CD4-positive, CD25-positive, alpha-beta regulatory T cell (primary cell): ENCODE measurements at places on chromosomes 7 and 10. TPM values are rescaled to one million over a fixed set of nuclear protein-coding genes. Genes with fewer than 3 reads are reported as not detected.

DNA sequence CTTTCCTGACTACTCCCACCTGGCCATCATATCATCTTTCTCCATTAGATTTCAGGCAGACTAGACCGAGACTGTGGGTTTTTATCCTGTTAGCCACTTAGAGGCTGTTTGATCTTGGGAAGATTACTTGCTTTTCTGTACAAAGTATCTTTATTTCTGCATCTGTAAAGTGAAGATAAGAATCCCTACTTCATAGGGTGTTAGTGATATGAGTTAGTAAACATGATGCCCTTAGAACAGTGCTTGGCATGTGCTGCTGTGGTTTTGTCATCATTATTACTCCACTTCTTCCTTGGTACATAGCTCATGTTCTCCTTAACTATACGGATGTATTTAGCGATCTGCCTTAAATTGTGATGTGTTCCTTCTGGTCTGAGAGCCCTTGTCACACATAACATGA is 165.2 kb downstream of the AUTS2 start:
- H3K27me3 ChIP-seq: no peaks in the 10 kb centered on the region
- H3K36me3 ChIP-seq: no peaks in the 10 kb centered on the region
- no peak overlapping the region for H3K27ac ChIP-seq
- H3K4me3 ChIP-seq: no peak overlapping the region
- DNase-seq: no peak

ATP6V0A4 gene
- total RNA-seq: not detected

SCRN1 gene
- total RNA-seq: 0.91 TPM

DNA sequence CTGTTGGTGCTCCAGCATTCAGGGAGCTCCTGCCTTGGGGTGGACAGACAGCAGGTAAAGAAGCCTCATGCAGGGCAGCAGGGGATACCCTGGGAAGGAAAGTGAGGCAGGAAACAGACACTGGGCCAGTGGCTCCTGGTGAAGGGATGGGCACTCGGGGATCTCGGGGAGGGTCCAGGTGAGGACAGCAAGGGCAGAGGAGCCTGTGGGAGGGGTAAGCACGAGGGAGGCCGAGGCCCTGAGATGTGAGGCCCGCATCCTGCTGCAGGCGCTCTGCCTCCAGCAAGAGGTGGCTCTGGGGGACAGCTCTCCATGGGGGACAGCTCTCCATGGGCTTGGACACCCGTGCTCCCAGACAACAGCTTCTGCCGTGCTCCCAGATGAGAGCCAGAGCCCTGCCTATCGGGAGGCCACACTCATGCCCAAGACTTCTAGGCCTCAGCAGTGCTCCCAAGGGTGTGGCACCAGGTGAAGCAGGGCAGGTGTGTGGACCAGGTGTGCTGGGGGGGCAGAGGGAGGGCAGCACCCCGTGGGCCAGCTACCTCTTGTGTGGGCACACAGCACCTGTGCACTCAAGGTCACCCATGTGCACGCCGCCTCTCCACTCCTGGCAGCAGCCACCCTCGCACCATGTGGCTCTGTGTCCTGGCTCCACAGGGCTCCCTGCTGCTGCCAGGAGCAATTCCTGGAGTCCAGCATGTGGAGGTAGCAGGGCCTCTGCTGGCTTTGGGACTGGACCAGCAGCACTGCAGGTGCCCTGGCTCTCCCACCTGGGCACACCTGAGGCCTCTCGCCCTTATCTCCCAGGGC is 93.6 kb upstream of the INSIG1 start:
- no peak overlapping the region for H3K4me3 ChIP-seq
- H3K27me3 ChIP-seq: no peaks in the 10 kb centered on the region
- DNase-seq: no peak
- H3K27ac ChIP-seq: peak overlapping the region; percentile 93

KCND2 gene
- not detected for total RNA-seq

OR2A12 gene
- not detected for total RNA-seq

DNA sequence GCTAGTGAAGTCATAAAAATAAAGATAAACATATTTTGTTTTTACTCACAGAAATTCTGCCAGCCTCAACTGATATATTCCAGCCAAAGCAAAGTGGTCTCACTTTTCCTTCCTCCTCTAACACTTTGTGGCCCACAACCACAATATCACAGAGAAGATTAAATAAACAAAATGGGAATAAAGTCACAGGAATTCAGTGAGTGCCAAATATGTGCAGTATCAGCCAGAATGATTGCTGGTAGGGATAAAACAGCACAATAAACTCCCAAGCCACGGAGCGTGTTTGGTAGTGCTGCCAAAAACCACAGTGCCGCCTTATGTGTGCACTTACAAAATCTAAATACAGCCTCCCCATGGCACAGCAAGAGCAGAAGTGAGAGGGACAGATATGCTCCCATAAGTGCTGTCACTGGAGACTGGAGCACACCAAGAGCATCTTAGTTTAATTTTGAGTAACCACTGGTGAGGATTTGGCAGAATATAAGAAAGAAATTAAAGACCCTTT is 155.8 kb downstream of the POM121L12 start:
- no peaks in the 10 kb centered on the region for H3K36me3 ChIP-seq
- no peaks in the 10 kb centered on the region for H3K4me1 ChIP-seq
- H3K4me3 ChIP-seq: no peak overlapping the region
- H3K27ac ChIP-seq: no peak overlapping the region
- no peak for DNase-seq

GCK gene
- not detected for total RNA-seq

GRCh38 chr10:15313047-15313446 is 58.0 kb downstream of the FAM171A1 start:
- DNase-seq: no peak
- H3K27me3 ChIP-seq: no peaks in the 10 kb centered on the region
- H3K36me3 ChIP-seq: no peaks in the 10 kb centered on the region
- no peak overlapping the region for H3K4me3 ChIP-seq

MASTL gene
- 27.6 TPM for total RNA-seq

DNA sequence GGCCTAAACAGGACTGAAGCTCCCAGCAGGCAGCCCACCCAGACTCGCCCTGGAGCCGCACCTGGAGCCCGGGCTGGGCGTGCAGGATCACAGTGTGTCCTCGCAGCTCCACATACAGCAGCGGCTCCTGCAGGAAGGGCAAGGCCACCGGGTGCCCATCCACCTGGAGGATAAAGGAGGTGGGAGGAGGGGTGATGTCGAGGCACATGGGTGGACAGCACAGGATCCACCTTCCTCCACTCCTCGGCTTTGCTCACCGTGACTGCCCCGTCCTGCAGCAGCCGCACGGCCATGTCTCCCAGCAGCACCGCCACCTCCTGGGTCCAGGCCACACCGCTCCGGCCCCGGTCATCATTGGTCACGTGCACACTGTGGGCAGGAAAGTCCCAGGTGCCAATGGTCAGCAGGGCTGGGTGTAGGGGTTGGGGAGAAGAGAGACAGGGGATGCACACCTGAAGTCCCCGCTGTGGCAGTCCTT is 16.8 kb downstream of the ATP6V1F start:
- no peaks in the 10 kb centered on the region for H3K36me3 ChIP-seq
- H3K4me3 ChIP-seq: no peak overlapping the region
- no peak for DNase-seq

DNA sequence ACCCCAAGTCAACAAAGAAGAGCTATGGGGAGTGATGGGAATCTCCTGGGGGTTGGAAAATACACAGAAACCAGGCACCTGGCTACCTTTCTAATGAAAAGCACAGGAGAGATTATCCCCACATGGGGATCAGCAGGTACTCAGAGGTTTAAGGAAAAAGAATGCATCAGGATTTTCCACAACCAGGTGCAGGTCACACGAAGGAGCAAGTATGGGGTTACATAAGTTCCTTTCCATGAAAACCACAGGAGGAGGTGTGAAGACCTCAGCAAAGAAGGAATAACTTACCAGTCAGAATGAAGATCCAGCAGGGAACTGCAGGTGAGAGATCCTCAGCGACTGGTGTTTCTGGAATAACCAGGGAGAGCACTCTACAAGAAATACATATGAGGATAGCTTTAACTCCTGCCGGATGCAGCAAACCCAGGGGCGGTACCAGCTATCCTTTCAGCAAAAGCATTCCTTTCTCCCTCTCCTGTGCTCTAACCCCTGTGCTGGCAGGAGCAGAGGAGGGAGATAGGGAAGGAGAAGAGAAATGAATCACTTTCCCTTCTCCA is 116.7 kb upstream of the TMEM106B start:
- no peaks in the 10 kb centered on the region for H3K36me3 ChIP-seq
- no peak overlapping the region for H3K4me3 ChIP-seq
- no peaks in the 10 kb centered on the region for H3K4me1 ChIP-seq
- DNase-seq: no peak

GRCh38 chr10:44863344-44864047 is 47.6 kb upstream of the TMEM72 start:
- no peaks in the 10 kb centered on the region for H3K36me3 ChIP-seq
- peaks cover 10% of the 10 kb centered on the region for H3K4me1 ChIP-seq
- no peak overlapping the region for H3K27ac ChIP-seq
- peaks cover 14% of the 10 kb centered on the region for H3K27me3 ChIP-seq
- DNase-seq: no peak

GRCh38 chr10:122338609-122339441 is 35.7 kb upstream of the PLEKHA1 start:
- no peak overlapping the region for H3K27ac ChIP-seq
- H3K36me3 ChIP-seq: no peaks in the 10 kb centered on the region
- H3K4me3 ChIP-seq: no peak overlapping the region
- no peaks in the 10 kb centered on the region for H3K27me3 ChIP-seq

DNA sequence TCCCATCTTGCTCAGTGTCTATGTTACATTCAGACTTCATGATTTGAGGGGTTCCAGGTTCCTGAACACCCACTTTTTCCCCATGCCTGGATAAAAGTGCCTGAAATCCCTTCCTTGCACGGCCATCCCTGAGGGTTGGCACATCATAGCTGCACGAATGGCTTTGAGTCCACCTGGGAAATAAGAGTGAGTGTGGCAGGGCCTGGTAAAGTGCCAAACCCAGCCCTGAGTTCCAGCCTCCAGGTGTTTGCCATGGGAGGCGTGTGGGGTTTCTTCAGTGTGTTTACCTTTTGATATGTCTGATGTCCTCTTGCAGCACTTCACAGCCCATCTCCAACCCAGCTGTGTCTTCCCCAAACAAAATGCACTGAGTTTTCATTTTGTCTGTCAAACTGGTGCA is 145.7 kb downstream of the PAXIP1 start:
- H3K27ac ChIP-seq: no peak overlapping the region
- no peak overlapping the region for H3K4me3 ChIP-seq
- no peaks in the 10 kb centered on the region for H3K27me3 ChIP-seq
- no peak for DNase-seq
- H3K36me3 ChIP-seq: no peaks in the 10 kb centered on the region

- no peak overlapping the region for H3K4me3 ChIP-seq
- no peak for DNase-seq
- H3K27me3 ChIP-seq: no peaks in the 10 kb centered on the region
Measured at GRCh38 chr10:119310806-119311205, 103.4 kb downstream of the GRK5 start.

DNA sequence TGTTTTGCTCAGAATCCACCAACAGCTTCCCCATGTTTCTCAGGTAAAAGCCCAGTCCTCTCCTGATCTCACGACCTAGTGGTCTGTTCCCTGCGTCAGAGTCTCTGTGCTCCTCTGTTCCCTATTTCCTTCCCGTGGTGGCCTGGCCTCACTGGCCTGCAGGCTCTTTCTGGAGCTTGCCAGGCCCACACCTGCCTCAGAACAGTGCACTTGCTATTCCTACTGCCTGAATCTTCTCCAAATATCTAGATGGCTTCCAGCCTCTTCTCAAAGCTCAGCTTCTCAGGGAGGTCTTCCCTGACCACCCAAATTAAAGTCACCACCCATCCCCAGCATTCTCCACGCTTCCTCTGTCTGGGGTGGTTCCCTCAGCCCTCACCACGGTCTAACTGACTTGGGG is 165.3 kb downstream of the USP6NL start:
- DNase-seq: no peak
- peaks cover 3% of the 10 kb centered on the region for H3K4me1 ChIP-seq
- H3K36me3 ChIP-seq: no peaks in the 10 kb centered on the region
- no peak overlapping the region for H3K4me3 ChIP-seq
- H3K27me3 ChIP-seq: no peaks in the 10 kb centered on the region
- no peak overlapping the region for H3K27ac ChIP-seq

TRPV5 gene
- total RNA-seq: not detected

DNA sequence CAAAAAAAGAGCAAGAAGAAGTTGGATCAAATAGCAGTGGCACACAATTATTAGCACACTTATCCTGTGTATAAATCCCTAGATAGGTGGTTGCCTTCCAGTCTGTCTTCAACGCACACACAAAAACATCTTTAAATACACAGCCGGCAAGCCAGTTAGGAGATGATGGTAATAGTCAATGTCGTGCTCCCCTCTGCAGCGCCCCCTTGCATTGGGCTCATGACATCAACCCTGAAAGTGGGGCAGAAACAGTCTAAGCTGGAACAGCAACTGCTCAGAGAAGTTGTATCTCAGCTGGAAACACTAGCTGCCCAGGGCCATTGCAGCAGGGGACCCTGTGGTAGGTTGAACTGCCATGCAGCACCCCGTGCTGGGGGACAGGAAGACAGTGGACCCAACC is 179.5 kb upstream of the YAE1 start:
- H3K4me3 ChIP-seq: no peak overlapping the region
- H3K27ac ChIP-seq: no peak overlapping the region
- H3K36me3 ChIP-seq: no peaks in the 10 kb centered on the region

C10orf62 gene
- not detected for total RNA-seq

GRCh38 chr10:46557319-46558121 is 1.1 kb upstream of the GPRIN2 start:
- H3K36me3 ChIP-seq: no peaks in the 10 kb centered on the region
- H3K4me3 ChIP-seq: no peak overlapping the region
- H3K4me1 ChIP-seq: no peaks in the 10 kb centered on the region
- no peak for DNase-seq
- no peak overlapping the region for H3K27ac ChIP-seq

DNA sequence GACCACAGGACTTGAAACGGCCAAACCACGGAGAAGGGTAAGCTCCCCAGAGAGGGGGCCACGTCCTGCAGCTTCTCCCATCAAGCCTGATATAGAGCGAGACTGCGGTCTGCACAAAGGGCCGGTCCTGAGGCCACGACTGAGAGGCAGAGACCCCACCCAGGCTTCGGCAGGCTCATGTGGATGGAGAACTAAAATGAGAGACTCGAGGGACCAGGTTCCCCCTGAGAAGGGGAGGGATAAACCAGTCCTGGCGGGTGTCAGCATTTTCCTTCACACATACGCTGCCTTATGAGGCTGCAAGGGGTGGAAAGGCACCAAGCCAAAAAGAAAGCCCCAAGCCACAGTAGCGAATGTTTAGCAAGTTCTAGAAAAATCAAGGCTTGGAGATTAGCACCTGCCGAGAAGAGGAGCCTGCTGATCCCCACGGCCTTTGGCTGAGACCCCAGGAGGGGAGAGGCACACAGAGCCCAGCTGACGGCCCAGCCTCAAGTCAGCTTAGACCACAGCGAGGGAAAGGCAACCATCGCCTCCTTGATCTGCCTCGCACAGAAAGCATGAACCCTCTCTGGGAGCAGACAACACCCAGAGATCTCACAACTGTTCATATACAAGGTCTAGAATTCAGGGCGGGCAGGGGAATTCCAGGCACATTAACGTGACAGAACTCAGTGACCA is 92.6 kb upstream of the RNF32 start:
- no peaks in the 10 kb centered on the region for H3K27me3 ChIP-seq
- no peak overlapping the region for H3K4me3 ChIP-seq

- no peak overlapping the region for H3K4me3 ChIP-seq
- DNase-seq: no peak
- H3K36me3 ChIP-seq: peaks cover 2% of the 10 kb centered on the region
Measured at GRCh38 chr7:3106361-3106826, 62.7 kb upstream of the CARD11 start.

GRCh38 chr7:104127204-104127603 is 80.6 kb downstream of the ORC5 start:
- H3K4me1 ChIP-seq: no peaks in the 10 kb centered on the region
- H3K4me3 ChIP-seq: no peak overlapping the region
- H3K27ac ChIP-seq: no peak overlapping the region
- no peak for DNase-seq
- H3K27me3 ChIP-seq: no peaks in the 10 kb centered on the region
